Activated T-cell treated with anti-CD3 and anti-CD28 coated beads for 4 hours (primary cell): ENCODE measurements at places on chromosomes 11 and 22.

GRCh38 chr22:18091916-18092526, 14.2 kb downstream of the PEX26 start:
- no peak for DNase-seq

- DNase-seq = no peak
Observed at GRCh38 chr22:35440129-35440528, 40.2 kb downstream of the MCM5 start.

DNA sequence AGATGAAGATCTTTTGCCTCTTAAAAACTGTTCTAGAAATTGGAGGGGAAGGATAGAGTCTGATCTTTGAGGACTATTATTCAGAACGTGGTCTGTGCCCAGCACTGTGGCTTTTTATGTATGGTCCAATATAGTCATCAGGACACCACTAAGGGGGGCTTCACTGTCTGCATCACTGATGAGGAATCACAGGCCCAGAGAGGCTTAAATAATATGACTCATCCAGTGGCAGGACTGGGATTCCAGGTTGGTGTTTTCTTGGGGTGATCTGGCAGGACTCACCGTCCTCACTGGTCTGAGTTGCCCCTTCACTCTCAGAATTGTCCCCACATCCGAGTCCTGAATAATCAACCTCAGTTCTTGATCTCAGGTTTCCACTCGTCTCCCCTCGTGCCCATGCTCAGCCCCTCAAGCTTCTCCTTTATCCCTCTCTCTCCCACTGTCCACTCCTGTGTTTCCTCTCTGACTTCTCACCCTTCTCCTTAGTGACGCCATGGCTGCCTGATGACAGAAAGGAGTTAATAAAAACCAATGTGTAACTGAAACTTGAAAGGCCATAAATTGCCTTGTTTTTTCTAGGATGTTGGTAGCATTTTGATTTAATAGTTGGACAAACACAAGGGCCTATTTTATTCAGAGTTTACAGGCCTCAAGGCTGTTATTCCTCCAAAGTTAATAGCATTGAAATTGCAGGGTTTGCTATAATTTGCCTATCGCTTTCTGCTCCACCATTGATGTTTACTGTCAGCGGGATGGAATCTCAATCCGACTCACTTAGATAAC, 95.7 kb upstream of the NNMT start:
- DNase-seq = no peak

GRCh38 chr11:23772081-23772480, 724.8 kb upstream of the LUZP2 start:
- DNase-seq = no peak

DNA sequence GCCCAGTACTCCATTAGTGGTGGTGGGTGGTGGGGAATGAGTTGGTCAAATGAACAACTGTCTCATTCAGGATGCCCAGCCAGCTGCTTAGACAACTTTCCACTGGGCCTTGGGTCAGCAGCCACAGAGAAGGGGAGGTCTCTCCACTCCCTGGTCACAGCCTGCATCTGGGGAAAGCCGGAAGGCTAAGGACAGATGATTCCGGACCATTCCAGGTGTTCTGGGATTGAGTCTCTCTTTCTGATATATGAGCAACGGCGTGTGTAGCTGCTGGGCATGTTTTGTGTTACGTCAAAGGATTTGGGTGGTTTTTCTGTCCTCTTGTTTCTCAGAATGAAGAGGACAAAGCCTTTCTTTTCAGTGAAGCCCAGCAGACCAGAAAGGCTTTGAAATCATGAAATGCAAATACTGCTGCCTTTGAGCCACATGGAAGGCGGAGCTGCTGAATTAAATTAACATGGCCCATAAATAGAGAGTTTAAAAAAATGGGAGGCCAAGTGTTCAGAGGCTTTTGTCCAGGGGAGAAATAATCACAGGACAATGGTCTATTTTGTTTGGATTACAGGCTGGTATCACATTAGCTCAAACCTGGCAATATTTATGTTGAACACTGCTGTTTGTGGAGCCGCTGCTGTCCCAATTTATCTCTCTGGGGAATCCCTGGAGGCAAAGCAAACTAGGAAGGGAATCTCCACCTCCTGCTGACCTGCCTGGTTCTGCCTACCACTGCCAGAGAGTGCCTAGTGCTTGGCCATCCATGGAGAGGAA, 234.4 kb upstream of the E2F8 start:
- DNase-seq = no peak

- DNase-seq = no peak
Observed at GRCh38 chr11:69382131-69383128, 88.5 kb downstream of the MYEOV start.

DNA sequence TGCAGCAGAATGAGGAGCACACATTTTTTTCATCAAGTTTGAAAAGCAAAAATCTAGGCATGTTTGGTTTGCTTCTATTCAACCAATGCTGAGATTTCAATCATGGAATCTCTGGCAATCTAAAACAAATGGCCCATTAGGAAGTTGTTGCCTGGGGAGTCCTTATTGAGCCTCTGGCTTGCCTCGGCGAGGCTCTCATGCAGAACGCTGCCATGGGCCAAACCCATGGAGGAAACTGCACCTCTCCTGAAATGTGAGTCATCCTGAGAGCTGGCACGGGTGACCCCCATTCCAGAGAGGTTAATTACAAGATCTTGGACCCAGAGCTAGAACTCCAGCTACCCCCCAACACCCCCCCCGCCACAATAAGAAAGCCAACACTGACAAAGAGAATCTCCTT, 80.7 kb downstream of the MN1 start:
- no peak for DNase-seq
